ENCODE measurements at places on chromosomes 5 and 9. TPM values are rescaled to one million over a fixed set of nuclear protein-coding genes. Genes with fewer than 3 reads are reported as not detected.

PCDHA1 gene
- 6.6 TPM for total RNA-seq

MARCHF3 gene
- total RNA-seq = 13.3 TPM

DNA sequence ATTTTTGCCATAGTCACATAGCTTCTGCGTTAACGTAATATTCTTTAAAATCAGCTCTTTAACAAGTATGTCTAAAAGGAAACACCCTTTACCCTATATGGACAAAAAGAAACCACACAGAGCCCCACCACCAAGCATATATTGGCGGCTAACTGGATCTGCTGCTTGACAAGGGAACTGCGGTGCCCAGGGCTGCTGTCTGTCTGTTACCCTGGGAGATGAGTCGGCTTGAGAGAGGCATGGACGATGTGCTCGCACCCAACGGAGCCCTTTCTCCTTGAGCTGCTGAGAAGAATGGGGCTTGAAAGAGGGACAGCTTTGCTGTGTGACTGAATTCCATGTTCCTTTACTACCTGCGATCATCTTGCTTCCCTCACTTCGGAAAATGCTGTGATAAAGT lies 158.6 kb upstream of the SHB start:
- DNase-seq = no peak

CANX gene
- total RNA-seq = 352 TPM

DNA sequence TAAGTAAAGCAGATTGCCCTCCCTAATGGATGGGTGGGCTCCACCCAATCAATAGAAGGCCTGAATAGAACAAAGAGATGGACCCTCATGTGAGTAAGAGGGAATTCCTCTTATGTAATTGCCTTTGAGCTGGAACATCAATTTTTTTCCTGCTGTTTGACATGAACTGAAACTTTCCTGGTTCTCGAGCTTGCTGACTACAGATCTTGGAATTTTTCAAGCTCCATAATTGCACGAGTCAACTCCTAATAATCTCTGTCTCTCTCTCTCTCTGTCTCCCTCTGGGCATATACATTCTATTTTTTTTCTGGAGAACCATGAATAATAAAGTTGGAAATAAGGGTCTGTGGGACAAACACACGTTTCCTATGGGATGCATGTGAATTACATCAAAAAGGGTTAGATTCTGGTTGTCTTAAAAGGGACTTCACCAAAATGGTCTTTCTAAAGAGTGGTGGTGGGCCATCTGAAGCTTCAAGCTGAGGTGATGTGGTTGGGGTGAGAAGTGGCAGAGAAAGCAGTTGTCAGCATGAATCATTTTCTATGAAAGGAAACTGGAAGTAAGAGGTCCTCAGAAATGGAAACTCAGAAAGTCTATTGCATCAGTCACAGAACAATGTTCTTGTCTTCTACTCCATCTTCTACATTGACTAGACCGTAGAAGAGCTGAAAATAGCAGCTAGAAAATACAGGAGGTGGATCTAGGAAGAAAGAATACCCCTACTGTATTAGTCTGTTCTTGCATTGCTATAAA lies 47.0 kb upstream of the HOMER1 start:
- DNase-seq = no peak

GRCh38 chr9:8208465-8208864 lies 408.9 kb upstream of the DMAC1 start:
- no peak for DNase-seq

- no peak for DNase-seq
Observed at GRCh38 chr5:131441184-131441583, 177.3 kb downstream of the CDC42SE2 start.

GRCh38 chr9:37413311-37413710 lies 9.2 kb upstream of the GRHPR start:
- DNase-seq = no peak

- DNase-seq = no peak
Observed at GRCh38 chr5:39121315-39121714, 47.1 kb upstream of the RICTOR start.

DNA sequence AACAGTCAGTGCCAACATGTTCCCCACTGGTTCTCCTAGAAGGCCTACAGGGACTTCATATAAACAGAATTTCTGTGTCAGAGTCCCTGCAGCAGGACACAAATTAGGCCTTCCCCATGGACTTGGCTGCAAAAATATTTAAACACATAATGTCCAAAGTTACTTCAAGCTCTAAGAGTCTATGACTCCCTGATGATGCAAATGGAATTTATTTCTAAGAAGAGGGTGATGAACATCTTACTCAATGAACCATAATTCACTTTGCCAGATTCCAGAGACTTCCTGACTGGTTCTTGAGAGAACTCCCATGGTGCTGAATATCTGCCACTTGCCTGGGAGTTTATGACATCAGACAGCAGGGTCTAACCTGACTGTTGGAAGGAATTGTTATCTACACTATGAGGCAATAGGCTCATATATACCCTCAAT lies 32.7 kb upstream of the ADRA1B start:
- DNase-seq = no peak

- no peak for DNase-seq
Observed at GRCh38 chr5:12780536-12780935, 876.3 kb upstream of the CTNND2 start.

FOXD4L6 gene
- total RNA-seq = 0.31 TPM

Measured in occipital lobe (tissue), 3 donors.